Stimulated activated naive B cell treated with anti-CD40 and anti-IgM and Interleukin-4, amounts not matched to agents 10 μg/mL and 1 μg/mL and 100 μg/mL, for 72 hours (primary cell): ENCODE measurements at places on chromosomes 6 and 20.

DNA sequence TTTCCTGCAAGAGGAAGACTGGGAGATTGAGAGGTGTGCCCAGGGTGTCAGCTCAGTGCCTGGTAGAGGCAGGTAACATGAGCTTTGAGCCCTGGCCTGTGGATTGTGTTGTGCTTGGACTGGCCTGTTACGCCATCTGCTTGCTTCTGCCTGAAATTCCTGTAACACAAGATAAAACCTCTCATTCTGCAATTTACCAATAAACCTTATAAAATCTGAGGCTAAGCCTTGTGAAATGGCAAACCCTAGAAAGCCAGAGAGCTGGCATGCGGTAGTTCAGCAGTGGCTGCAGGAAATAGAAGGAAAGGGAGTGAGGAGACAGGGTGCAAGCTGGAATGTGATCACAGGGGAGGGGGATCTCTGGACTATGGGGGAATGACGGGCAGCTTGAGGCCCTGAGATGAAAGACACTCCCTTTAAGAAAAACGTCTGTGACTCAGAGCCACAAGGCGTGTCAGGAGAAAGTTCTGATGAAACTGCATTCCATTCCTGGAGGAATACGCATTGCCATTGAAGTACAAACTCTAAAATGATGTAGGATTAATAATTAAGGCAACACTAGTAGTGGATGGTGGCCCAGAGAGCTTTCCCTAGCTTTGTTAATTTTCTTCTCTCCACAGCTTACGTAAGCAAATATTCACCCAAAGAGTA lies 26.3 kb upstream of the TFAP2A start:
- no peak for DNase-seq

GRCh38 chr6:138559143-138559542 lies 59.8 kb upstream of the NHSL1 start:
- DNase-seq = no peak

DNA sequence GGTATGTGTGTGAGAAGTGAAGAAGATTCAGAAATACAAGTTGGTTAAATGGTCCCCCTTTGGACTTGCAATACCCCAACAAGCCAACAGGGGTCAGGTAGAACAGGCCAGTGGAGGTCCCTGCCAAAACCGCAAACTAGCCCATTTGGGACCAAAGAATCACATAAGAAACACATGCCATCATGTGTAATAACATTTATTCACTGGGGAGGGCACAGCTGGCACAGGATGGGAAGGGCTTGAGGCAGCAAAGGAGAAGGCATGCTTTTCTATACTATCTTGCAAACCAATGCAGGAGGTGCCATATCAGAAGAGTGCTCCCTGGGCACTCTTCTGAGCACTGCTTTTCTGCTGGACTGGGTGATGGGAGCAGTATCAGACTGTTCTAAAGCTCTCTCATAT lies 116.1 kb upstream of the TRAF3IP2 start:
- no peak for DNase-seq

GRCh38 chr6:145583753-145584152 lies 151.6 kb downstream of the EPM2A start:
- no peak for DNase-seq

GRCh38 chr20:35263532-35264341 lies 14.2 kb downstream of the MMP24OS start:
- no peak for DNase-seq

DNA sequence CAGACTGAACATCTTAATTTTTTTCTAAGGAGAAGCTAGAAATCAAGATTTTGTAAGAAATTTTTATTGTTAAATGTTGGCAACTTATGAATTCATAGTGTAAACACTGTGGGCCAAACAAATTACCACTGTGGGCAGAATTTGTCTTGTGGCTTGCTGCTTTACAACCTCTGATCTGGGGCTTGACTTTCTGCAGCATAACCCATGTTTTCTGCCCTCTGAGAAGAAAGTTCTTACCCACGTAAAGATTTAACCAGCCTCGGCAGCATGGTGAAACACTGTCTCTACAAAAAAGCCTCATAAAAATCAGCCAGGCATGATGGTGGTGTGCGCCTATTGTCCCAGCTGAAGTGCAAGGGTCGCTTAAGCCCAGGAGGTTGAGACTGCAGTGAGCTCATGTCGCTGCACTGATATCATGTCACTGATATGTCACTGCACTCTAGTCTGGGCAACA lies 12.9 kb downstream of the ITCH start:
- DNase-seq = no peak

GRCh38 chr6:101509536-101509935 lies 116.0 kb downstream of the GRIK2 start:
- no peak for DNase-seq

DNA sequence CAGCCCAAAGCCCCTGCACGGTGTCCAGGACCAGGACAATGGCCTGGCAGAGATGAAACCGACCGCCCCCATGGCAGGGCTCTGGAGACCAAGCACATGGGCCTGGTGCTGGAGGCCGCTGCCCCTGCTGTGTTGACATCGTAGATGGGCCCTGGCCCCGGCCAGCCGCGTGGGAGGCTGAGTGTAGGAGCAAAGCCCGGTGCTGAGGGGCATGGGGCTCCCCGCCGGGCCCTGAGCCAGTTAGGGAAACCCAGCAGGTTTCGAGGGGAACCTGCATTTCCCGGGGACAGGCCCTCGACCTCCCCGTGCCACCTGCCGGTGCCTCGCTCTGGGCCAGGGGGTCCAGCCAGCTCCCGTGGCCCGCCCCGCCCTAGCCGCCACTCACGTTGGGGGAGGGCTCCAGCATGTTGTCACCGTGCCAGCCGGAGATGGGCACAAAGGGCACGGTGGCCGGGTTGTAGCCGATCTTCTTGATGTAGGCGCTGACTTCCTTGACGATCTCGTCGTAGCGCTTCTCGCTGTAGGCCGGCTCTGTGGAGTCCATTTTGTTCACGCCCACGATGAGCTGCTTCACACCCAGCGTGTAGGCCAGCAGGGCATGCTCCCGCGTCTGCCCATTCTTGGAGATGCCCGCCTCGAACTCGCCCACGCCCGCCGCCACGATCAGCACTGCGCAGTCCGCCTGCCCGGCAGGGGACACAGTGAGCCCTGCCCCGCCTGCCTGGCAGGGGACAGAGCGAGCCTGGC lies 4.3 kb downstream of the EEF1A2 start:
- no peak for DNase-seq

DNA sequence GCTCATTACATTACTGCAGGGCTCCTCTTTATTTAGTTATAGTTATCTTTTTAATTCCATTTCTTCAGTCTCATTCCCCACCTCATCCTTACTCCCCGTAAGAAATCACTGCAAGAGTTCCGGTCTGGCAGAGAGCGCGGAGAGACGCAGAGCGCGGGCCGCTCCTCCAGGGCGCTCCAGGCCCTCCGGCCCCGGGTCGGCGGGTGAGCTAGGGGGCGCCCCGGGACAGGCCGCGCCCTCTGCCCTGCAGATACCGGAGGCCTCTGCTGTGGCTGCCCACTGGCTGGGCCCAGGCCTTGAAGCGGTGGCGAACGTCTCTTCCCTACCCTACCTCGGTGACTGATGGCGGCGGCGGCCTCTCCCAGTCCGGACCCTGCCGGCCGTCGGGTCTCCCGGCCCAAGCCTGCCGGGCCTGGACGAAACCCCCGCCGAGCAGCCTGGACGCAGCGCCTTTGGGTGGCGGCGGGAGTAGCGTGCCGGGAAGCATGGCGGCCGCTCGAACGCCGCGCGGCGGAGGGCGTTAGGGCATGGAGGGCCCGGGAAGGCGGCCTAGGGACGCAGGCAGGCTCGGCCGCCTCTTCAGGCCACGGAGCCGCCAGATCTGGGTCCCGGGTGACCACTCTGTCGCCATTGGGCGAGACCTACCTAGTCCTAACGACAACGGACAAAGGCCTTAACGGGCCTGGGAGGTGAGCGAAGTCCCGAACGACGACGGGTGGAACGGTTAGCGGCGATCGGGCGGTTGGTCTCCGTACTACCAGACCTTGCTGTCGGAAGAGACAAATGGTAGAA lies 16.4 kb upstream of the HMGN4 start:
- DNase-seq = peak; percentile 81

DNA sequence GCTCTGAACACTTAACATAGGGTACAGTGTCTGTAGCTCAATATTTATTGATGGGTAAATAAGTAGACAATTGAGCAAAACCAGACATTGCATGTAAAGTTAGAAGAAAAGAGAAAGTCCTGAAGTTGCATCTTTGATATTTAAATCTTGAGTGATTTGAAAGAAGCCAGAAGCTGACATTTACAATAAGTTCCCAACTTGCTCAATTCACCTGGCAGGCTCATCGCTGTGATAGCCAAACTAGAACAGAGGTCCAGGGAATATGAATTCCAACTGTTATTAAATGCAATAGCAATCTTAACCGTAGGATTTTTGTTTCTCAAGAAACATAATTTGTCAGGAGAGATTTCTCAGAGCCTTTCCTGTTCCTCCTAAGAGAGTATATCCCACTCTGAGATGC lies 65.9 kb upstream of the EDN1 start:
- no peak for DNase-seq

DNA sequence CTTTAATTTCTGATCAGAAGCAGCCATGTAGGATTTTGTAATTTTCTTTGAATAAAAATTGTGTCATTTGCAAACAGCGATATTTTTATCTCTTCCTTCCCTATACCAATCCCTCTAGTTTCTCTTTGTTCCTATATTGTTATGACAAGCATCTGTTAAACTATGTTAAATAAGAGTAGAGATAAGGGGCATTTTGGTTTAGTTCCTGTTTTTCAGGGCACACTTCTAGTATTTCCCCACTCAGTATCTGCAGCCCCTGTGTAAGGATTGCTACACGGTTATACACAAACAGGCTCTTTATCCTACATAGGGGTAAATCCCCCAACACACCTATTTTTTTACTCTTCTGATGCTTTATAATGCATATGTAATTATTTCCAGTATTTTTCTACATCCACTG lies 42.1 kb downstream of the TRERF1 start:
- DNase-seq = no peak

GRCh38 chr6:135183532-135184440 lies 2.7 kb downstream of the MYB start:
- peak; percentile 73 for DNase-seq

DNA sequence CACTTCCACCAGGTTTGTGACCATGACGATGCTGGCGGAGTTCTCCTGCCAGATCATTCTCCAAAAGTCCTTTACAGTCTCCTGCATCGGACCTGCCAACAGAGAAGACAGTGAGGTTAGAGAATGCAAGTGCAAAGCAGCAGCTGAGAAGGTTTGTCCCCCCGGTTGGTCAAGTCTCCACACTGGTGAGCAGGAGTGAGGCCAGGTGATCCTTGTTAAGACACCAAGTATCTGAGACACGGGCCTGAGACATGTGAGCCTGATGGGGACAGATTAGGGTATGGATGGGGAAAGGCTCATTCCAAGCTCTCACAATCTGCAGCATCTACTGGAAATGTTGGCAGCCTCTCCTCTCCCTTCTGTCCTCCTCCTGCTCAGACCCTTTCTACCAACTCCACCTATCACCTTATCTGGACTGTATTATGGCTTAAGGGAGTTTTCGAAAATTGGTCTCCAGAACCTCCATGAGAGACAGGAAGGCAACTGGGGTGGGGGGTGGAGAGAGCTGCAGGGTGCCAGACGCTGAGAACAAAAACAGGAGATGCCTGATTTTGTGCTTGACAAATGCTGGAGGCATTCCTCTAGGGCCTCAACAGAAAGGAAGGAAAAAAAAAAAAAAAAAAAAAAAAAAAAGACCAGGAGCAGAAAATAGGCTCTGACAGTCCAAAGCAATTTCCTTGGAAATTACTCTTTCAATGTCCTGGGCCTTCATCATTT lies 500.4 kb upstream of the CHD6 start:
- no peak for DNase-seq
